ENCODE measurements at places on chromosomes 6 and 20.

- DNase-seq: no peak
These were observed 67.4 kb upstream of the ASCC3 start for GRCh38 chr6:100948381-100949133.

GRCh38 chr6:15412767-15413166, 166.9 kb downstream of the JARID2 start:
- DNase-seq: no peak

DNA sequence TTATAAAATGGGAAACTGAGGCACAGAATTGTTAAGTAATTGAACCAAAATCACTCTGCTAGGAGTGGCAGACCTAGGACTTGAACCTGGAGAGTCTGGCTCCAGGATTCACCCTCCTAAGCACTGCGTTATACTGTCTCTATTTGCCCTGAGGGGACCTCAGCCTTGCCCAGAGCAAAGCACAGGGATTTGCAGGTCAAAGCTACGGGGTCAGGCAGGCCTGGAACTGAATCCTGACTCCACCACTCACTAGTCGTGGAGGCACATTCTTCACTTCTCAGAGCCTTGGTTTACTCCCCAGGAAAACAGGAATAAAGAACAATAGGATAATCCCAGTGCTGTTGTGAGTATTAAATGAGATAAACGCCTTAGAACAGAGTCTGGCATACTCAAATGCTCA, 19.4 kb downstream of the KCNK15 start:
- DNase-seq: no peak

DNA sequence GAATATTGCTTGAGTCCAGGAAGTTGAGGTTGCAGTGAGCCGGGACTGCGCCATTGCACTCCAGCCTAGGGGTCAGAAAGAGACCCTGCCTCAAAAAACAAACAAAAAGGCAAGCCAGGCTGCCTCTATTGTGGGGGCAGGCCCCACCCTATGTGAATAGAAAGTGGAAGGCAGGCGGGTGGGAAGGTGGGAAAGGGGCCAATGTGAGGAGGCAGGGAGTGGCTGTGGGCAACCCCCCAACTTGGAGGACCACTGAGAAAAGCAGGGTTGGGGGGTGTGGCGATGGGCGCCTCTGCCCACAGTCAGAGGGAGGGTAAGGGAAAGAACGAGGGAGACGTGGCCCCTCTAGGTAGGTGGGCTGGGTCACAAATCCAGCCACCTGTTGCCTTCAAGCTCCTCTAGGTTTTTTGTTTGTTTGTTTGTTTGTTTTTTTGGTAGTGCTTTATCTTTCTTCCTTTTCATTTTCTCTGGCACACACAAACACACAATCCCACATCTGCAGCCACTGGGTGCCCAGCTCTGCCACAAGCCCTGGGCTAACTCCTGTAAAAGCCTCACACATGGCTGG, 5.3 kb upstream of the AP5S1 start:
- no peak for DNase-seq

- no peak for DNase-seq
These were observed 222.0 kb upstream of the SGK1 start for GRCh38 chr6:134539865-134540323.

DNA sequence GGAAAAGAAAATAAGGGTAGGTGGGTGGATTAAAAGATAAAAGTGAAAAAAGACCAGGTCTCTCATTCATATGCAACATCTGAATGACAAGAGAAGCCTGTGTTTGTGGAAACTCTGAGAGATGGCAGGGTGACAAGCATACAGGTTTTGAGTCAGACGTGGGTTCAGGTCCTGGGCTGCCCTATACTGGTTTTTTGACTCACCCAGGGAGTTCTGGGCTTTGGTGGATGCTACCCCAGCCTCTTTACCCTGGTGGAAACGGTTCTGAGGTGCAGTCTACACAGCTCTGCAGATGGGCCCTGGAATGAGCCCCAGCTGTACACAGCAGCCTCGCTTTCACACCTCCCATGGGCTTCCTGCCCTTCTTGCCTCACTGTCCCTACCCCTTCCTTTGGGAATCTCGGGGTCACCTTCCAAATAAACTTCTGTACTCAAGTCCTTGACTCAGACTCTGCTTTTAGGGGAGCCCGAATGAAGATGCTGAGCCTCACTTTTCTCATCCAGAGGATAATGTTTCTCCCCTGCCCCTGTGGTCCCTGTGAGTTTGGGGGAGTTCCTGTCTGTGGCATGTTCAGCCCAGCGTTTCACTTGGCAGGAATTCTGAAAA, 77.7 kb upstream of the CLDN20 start:
- DNase-seq: no peak

DNA sequence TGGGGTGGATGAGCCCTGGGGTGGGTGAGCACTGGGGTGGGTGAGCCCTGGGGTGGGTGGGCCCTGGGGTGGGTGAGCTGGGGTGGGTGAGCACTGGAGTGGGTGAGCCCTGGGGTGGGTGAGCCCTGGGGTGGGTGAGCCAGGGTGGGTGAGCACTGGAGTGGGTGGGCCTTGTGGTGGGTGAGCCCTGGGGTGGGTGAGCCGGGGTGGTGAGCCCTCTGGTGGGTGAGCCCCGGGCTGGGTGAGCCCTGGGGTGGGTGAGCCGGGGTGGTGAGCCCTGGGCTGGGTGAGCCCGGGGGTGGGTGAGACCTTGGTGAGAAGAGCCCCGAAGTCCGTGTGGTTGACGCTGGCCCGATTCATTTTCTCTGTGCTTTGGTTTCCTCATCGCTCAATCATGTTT, 18.6 kb downstream of the SMOC2 start:
- no peak for DNase-seq

DNA sequence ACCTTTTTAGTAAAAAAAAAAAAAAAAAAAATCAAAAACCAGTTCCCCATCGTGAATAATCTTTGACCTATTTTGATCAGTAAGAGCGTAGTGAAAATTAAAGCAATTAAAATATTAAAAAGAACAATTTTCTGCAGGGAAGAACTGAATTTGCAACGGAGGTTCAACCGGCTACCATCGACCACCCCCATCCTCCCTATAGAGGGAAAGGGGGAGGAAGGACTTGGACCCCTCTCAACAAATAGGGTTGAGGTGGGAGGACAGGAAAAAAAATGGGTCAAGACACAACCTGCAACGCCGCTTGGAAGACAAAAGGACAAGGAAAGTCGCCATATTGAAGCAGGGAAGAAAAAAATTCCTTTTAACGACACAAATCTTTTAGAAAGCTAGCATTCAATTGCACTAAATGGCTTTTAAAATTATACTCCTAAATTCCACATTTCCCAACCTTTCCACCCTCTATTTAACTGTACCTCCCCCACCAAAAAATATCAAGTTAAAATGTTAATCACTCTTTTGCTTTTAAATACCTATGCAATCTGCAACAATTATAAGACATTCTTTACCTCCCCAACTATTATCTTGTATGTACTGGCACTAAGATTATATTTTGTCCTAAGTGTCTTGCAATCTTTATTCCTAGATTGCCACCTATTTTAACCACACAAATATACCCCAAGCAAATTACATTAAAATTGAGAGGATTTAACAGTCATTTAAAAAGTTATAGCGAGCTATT, 1.7 kb downstream of the PPP1R10 start:
- peak; percentile 60 for DNase-seq

- no peak for DNase-seq
These were observed 137.3 kb downstream of the ZFAND3 start for GRCh38 chr6:37956711-37957275.

DNA sequence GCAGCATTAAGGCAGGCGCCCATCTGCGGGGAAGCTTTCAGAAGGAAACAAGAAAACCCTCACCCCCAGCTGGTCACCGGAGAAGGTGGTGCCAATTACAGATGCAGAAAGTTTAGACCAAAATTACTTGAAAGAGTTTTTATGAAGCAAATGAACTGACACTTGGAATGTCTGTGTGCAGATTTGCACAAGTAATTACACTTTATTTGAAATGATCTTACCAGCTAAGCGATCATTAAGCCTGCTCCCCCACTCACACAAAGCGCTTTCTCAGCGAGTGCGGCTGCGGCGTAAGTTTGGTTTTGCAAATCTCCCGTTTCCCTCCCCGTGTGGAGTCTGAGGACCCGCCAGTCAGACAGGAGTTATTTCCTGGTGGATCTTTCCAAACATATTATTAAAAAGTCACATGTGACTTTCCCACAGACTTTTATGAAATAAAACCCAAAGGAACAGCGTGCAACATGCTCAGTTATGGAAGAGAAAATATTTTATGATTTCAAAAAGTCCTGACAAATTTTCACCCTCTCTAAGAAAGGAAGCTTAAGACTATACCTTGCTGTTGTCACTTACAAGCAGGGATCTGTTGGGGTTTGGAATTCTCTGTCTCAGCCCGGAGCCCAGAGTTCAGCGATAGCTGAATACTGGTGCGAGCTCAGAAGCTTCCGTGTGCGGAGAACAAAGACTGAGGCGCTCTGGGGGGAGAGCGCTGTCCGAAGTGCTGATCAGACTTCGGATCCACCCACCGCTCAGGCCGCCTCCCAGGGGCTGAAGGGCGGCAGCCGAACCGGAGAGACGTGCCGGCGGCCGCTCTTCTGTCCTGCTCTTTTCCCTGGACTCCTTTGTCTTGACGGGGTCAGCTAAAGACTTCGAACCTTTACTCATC, 2.7 kb upstream of the MYT1 start:
- peak; percentile 58 for DNase-seq

GRCh38 chr6:169807699-169808607, 56.5 kb downstream of the ERMARD start:
- no peak for DNase-seq

- peak; percentile 84 for DNase-seq
These were observed 522 bp upstream of the EPB41L1 start for GRCh38 chr20:36153736-36154699.

DNA sequence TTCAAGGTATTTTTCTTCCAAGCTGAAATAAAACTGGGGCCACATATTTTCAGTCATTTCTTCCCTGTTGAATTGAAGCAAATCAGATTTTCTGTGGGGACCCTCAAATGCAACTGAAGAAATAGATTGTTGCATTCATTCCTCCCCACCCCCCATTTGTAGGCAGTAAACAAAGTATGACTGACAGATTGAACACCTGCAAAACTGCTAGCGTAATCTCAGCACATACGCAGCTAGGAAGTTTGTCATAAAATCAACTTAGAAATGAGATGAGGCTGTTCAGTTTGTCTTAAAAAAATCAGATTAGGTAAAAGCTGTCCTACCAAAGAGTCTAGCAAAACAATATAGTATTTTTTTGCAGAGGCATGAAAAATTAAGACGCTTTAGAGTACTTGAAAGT, 8.9 kb downstream of the GZF1 start:
- no peak for DNase-seq

GRCh38 chr6:85726206-85726605, 83.5 kb upstream of the SYNCRIP start:
- no peak for DNase-seq

GRCh38 chr20:58403272-58403671, 14.2 kb downstream of the VAPB start:
- DNase-seq: no peak

DNA sequence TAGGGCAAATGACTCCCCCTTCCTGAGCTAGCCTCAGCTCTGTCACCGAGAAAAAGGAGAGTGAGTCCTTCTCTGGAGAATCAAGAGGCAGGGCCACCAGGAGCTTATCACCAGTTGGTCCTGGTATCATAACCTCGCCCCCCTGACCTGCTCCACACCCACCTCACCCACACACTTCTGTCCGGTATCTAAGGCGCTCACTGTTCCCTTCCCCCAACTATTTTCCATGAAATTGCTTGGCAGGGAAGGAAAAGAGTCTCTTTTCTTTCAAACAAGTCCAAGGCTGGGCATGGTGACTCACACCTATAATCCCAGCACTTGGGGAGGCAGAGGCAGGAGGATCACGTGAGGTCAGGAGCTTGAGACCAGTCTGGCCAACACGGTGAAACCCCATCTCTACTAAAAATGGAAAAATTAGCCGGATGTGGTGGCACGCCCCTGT, 77.6 kb downstream of the ZMYND8 start:
- no peak for DNase-seq

- no peak for DNase-seq
These were observed 54.2 kb downstream of the MAP3K5 start for GRCh38 chr6:136737871-136738691.

DNA sequence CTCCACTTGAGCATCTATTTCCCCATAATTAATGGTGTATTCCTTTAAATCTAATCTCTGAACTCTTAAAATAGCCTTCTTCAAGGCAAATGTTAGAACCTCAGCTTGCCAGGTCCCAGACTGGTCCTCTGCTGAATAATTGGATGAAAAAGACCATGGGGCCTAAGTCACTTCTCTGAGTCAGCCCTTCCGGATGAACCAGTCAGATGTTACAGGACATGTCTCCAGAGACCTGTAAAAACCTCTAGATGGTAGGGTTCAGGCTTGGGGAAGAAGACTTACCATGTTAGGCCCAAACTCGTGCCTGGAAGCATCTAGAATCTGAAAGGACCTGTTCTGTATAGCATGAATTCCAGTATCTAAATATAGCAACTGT, 97.3 kb downstream of the CDKAL1 start:
- DNase-seq: no peak

DNA sequence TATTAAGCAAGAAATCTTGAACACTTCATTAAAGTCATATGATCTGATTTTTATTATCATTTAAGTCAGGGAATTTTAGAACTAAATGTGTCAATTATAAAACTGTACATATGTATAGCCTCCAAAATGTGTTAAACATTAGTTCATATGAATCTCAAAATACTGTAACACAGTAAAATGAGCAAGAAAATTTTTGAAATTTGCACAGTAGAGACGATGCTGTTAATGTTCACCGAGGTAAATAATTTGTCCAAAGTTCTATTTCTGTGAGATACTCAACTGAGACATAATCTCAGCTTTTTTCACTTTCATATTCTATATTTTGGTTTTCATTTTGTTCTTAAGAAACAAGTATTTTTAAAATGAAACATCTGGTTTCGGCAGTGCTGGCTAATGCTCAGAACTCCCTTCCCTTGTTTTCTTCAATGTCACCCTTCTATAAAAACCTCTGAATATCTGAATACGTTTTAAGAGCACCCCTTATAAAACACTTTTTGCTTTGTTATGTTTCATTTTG, 353.1 kb downstream of the LAMA2 start:
- DNase-seq: peak; percentile 12
